Stimulated activated CD8-positive, alpha-beta memory T cell treated with anti-CD3 and anti-CD28 coated beads, Interleukin-7, amount 100 ng/mL, for 1 hour (primary cell): ENCODE measurements at places on chromosomes 2 and 18.

DNA sequence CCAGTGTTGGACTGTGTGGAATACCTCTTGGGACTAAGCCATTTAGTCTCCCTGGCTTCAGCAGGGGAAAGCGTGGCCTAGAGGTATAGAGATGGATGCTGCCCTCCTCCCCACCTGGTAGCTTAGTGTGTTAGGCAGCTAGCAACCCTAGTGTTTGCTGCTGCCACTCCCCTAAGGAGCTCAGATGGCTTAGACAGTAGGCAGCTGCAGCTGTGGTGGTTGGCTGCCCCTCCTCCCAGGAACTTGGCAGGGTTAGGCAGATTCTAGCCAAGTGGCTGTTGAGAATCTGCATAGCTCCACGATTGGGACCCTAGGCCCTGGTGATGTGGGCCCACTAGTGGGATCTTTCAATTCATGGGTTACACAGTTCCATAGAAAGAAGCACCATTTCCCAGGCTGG, 550.4 kb upstream of the CHAC2 start:
- DNase-seq: no peak

- no peak for DNase-seq
Measured at GRCh38 chr2:239587841-239588240, 187.0 kb upstream of the HDAC4 start.

DNA sequence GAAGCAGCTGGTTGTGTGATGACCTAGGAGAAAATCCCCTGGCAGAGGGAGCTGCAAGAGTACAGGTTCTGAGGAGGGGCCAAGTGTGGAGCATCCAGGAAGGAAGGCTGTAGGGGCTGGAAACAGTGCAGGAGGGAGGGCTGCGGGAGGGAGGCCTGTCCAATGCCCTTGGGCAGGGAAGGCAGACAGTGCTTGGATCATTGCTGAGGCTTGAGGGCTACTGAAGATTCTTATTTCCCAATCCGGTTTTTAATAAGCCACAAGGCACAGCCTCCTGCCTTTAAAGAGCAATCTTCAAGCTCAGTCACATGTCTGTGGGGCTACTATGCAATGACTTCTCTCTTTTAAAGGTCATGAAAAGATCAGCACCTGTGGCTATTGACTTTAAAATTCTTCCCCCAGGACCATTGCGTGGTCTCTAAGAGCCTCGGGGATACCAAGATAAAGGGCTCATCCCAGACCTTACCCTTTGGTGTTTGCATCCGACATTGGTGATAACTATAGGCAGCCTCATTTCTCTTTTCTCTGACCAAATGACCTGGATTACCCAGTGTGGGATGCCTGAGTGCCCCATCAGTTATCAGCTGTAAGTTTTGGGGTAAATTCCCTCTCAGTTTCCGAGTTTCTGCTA, 149.6 kb downstream of the DOCK10 start:
- no peak for DNase-seq

GRCh38 chr18:1014951-1015624, 110.4 kb downstream of the ADCYAP1 start:
- DNase-seq: no peak

DNA sequence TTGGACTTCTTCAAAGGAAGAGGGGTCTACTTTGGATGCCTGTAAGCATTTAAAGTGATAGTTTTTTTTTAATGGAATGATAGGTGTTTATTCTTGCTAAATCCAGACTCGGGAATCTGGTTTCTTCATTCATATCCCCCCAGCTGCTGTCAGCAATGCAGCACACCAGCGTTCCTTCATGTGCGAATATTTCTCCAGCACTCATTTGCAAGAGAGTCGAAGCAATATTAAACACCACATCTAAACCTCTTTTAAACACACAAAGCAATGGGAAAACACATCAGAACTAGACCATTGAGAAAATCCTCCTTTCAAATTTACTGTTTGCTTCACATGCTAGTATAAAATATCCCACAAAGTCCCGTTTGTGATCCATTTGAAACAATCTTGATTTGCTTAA, 563.7 kb downstream of the ARHGAP15 start:
- DNase-seq: no peak

GRCh38 chr2:28588292-28588670, 92.4 kb downstream of the PLB1 start:
- DNase-seq: no peak

DNA sequence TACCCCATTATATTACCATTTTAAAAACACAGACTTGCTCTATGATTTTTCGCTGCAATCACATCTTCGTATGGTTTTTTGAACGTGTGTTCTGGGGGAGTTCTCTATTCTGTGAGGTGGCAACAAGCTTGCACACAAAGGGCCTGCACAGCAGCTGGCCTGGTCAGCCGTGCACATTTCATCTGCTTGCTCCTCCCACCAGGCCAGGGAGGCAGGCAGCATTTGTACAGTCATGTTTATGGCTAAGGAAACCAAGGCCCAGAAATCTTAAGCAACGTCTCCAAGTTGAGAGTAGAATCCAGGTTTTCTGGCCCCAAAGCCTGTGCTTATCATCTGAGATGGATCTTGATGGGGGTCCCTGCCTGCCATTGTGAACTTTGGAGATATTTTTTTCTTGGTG, 106.4 kb upstream of the SMIM21 start:
- DNase-seq: no peak

DNA sequence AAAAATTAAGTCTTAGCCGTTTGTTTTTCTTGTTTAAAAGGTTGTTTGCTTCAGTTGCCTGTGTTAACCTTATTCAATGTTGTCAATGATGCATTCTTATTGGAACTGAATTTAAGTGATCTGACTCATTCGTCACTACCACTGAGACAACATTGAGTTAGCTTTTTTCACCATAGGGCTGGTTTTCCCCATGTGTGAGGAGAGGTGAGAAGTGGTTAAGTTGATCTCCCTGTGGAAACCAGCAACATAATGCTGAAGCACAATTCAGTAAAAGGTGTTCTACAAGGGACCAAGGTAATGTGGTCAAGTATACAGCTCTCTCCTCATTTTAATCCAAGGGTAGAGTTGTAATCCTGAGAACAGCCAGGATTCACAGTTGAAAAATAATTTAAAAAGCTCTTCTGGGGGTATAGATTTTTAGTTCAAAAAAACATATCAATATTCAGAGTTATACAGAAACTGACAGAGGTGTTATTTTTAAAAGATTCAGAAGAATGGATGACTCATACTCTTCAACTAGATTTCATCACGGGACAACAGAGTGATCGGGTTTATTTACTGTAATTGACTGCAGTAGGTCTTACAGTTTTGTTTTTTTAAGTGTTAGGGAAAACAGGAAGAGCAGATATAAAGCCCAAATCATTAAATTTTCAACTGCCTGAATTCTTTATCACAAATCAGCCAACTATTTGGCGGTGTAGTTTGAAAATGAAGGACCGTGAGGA, 12.6 kb downstream of the NOP58 start:
- no peak for DNase-seq

GRCh38 chr2:15830937-15831549, 109.3 kb upstream of the MYCN start:
- no peak for DNase-seq

GRCh38 chr18:59994357-59994756, 94.6 kb downstream of the PMAIP1 start:
- DNase-seq: no peak

DNA sequence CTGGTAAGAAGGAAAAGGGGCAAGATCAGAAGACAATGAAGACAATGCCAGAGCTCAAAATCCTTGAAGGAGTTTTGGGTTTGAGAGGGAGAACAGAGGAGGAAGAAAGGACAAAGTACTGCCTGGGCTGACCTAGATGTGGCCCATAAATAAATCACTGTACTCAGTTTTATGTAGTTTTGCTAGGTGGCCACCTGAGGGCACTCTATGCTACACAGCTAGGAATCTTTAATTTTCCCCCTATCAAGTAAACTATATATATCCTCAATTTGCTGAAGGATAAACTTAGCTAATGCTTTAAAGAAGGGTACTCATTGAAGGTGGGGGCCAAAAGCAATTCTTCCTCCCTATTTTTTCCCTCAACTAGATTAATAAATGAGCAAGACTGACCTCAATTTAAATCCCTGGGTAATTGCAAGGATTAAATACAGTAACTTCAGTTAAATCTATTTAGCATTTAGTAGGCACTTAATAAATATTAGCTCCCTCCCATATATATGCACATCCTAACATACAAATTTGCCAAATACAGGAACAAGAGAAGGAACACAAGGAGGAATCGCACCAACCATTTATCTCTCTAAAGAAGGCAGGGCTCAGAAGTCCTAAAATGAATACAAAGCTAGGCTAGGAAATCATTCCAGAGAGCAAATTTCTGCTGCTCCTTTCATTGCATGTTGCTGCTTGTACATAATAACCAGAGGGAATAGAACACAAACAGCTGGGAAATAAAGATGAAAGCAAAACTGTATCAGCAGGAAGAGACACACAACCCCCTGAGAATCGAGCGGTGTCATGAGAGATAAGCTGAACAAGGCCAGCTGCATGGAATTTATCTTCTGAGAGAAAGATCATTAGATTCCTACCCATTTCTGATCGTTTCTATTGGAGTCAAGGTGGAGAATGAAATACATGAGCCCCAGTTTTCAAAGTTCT, 540.1 kb downstream of the NRXN1 start:
- no peak for DNase-seq
